ENCODE measurements at places on chromosomes 7 and 10.

- DNase-seq, result no peak
Observed at GRCh38 chr10:133100706-133101415, 13.1 kb downstream of the ADGRA1 start.

DNA sequence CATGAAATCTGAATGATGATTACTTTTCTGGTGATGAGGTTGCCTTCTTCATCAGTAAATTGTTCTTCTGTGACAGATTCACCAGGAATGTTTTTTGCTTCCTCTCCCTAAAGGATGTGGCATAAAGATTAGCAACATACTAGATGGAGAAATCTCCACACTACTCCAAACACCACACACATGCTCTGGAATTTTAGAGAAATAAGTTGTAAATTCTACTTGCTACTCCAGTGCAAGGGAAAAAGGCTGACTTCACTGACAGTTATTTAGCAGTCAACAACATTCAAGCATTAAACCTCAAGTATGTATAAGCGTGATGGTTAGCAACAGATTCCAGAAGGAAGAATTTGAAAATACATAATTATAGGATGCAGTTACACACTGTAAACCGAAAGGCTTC, 137.9 kb upstream of the CCDC6 start:
- peak; percentile 92 for DNase-seq

DNA sequence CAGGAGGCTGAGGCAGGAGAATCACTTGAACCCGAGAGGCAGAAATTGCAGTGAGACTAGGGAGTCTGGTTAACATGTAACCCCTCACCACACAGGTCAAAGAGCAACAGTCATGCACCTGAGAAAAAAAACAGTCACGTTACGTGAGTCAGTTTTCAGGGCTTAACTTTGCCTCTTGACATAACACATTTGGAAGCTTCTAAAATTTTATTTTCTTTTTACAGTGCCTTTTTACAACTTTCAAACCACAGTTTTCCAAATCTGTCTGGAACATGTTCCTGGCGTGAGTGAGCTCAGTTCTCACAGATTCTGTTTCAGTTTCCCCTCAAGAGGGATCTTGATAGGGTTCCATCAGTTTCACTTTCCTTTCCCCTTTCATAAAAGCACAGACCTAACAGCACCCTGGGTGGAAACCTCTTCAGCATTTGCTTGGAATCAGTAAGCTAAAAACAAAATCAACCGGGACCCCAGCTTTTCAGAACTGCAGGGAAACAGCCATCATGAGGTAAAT, 4.4 kb downstream of the IFIT3 start:
- DNase-seq, result peak; percentile 59

DNA sequence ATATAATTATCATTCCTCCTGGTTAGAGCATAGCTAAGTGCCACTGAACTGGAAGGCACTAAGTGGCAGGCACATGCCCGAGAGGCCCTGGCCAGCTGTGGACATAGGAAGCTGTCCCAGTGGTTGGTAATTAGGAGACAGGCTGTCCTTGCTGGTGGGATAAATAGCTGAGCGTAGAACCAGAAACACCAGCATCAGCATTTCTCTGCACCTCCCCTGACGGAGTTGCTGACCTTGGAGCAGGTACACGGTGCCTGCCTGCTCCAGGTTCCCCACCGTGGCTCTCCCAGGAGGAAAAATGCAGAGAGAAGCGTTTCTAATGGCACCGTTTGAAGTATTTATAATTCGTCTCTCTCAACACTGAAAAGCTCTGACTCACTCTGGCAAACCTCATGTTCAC, 5.6 kb upstream of the ABLIM1 start:
- DNase-seq, result no peak

- DNase-seq, result no peak
Observed at GRCh38 chr10:58648131-58648530, 135.5 kb downstream of the BICC1 start.

DNA sequence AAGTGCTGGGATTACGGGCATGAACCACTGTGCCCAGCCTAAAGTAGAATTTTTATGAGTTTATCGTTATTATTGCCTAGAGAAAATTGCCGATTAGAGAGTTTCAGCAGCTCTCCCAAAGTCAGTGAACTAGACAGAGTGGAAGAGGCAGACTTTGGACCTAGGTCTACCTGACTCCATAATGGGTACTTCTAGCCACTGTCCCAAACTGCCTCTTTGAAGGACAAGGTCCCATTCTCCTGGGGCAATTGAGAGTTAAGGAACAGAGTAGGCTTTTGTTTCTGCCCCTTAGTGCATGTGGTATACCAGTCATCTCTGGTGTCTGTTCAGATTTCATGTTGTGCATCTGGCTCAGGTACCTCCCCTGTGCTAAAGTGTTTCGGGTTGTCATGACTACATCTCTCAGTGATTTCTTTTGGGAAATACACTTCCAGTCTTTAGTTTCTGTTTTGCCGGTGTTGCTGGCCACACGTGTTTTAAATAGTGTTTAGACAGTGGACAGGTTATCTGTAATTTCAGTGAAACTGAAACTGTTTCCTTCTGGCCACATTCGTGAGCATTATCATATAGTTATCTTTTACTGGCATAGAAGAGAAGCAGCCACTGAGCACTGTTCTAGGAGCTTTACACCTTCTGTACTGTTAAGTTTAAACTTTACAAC, 4.7 kb downstream of the TMEM236 start:
- no peak for DNase-seq

GRCh38 chr10:8312781-8313180, 258.3 kb downstream of the GATA3 start:
- peak; percentile 3 for DNase-seq

DNA sequence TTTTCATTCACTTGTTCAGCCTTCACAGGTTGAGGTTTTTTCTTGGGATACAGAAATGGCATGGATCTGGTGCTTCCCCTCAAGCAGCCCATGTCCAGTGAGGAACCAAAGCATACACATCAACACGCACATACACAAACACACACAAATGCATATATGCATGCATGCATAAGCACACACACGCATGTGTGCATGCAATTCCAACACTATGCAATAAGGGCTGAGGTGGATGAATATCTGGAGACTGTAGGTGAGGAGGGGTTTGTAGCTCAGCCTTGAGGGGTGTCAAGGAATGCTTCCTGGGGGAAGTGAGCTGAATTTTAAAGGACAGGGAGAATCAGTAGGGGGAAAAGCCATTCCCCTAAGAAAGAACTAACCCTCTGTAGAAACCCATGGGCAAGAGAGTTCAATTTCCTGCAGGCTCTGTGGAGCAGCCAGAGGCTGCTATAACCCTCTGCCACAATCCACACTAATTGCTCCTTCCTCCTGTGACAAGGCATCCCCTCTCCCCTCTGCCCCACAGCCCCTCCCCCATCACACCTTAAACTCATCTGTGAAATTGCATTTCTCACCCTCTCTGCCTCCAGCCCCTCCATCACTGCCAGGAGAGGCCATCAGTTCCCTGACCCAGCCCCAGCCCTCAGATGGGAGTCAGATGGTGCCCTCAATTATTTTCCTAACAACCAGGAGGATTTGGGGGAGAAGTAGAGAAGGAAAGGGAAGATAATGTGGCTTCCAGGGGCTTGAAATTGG, 316.4 kb downstream of the RPS24 start:
- DNase-seq, result no peak

GRCh38 chr10:15084502-15084922, 4.1 kb downstream of the ACBD7 start:
- DNase-seq, result peak; percentile 89

- DNase-seq, result no peak
Observed at GRCh38 chr10:11457336-11457735, 154.1 kb downstream of the USP6NL start.

- DNase-seq, result no peak
Observed at GRCh38 chr7:142529591-142529990, 219.7 kb upstream of the PRSS1 start.

- no peak for DNase-seq
Observed at GRCh38 chr10:48493083-48493871, 111.6 kb downstream of the ARHGAP22 start.

- no peak for DNase-seq
Observed at GRCh38 chr10:124175701-124176348, 82.4 kb upstream of the CHST15 start.

DNA sequence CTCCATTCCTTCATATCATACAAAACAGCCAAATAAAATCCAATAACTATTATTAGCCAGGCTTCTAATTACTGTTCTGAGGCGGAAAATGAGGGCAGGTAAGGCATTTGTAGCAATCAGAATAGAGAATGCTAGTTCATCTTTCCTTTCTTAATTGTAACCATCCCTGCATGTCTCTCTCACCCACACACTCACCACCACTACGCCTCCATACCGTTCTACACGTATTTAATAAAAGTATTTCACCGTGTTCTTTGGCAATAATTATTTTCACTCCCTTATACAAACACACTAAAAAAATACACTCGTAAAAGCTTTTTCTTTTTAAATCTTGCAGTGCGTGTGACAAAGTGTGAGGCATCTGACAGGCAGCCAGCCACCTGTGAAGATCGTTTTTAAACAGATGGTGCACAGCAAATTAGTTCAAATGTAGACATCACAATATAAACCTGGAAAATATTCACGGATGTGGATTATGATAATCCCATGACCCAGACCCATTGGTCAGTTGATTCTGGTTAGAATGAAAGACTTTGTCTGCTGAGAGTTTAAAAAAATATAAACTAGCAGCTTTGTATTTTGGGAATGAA, 653.6 kb downstream of the REEP3 start:
- no peak for DNase-seq

DNA sequence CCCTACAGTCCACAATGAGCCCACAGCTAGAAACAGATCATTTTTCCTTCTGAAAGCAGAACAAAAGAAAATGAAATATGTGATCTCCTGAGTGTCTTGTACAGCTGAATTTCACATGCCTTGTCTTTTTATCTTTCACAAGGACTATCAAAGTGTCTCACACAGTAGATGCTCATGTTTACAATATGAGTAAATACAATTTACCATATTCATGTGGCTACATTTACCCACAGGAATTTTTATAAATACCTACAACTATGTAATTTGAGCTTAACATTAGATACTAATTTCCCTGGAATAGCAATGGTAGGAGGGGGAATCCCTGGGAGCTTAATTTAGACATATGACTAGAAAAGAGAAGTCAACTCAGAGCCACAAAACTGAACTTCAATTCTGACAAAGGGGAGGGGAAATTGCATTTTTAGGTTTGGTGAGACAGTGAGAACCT, 186.2 kb downstream of the MACC1 start:
- DNase-seq, result peak; percentile 72

DNA sequence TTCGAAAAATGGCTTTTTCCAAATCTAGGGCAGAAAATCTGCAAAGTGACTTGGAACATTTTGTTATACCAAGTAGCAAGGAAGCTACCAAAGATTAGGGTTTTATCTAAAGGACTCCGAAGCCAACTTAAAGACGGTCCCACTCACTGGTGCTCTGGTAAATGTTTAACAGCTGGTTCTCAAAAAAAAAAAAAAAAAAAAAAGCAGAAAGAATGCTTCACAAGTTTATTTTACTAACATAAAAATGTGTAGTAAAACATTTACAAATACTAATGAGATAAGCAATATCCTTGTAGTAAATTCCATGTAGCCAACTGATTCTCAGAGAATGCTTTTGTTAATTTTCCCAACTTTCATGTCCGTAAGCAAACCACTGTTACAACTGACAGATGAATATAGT, 38.4 kb downstream of the TAF3 start:
- DNase-seq, result no peak

GRCh38 chr7:37198906-37199485, 249.7 kb downstream of the ELMO1 start:
- peak; percentile 66 for DNase-seq

DNA sequence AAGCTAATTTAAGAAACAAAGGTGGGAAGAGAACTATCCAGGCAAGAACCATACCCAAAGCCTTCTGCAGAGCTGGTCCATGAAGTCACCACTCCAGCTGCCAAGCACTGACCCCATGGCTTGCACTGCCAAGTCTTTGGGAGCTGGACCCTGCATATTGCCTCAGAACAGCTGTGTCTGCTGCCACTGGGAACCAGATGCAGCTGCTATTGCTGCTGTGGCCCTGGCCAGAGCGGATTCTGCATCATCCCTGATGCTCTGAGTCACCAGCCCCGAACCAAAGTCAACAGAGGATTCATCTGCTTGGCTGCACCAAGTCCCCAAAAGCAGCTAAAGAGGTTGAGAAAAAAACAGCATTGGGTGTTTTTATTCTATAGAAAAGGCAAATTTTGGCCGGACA, 39.2 kb upstream of the GSAP start:
- peak; percentile 79 for DNase-seq

- DNase-seq, result no peak
Observed at GRCh38 chr10:47054974-47055373, 143.7 kb downstream of the PTPN20 start.

DNA sequence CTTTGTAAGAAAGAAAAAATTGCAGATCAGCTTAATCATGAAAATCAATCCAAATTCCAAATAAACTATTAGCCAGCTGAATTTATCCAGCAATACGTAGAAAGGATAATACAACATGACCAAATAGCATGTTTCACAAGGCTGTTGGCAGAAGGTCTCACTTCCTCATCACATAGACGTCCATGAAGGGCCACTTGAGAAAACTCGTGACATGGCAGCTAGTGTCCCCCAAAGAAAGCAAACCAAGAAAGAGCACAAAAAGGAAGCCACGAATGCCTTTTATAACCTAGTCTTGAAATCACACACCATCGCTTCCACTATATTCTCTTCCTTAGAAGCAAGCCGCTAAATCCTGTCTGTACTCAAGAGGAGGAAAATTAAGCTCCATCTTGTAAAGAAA, 105.6 kb upstream of the NRBF2 start:
- no peak for DNase-seq

- no peak for DNase-seq
Observed at GRCh38 chr7:30255064-30255769, 29.2 kb upstream of the ZNRF2 start.

- DNase-seq, result peak; percentile 37
Observed at GRCh38 chr7:134533288-134533771, 6.0 kb downstream of the AKR1B10 start.

- DNase-seq, result no peak
Observed at GRCh38 chr10:121063744-121064143, 212.6 kb downstream of the WDR11 start.

- DNase-seq, result no peak
Observed at GRCh38 chr7:12623223-12623622, 52.7 kb downstream of the SCIN start.

- DNase-seq, result no peak
Observed at GRCh38 chr10:70555371-70555770, 47.2 kb downstream of the PRF1 start.

- DNase-seq, result peak; percentile 6
Observed at GRCh38 chr7:151167197-151167961, at the start of gene GBX1. Gene GBX1, minus strand, starts transcription at chr7:151167694. Its CDS starts 146 bp downstream, at chr7:151167548.

- DNase-seq, result no peak
Observed at GRCh38 chr10:1468811-1469210, 268.5 kb downstream of the ADARB2 start.

Data from fibroblast of upper back skin (primary cell).